ENCODE measurements at places on chromosomes 3 and 15.

- no peak for DNase-seq
These were observed 616.0 kb downstream of the MCTP2 start for GRCh38 chr15:94847325-94847724.

DNA sequence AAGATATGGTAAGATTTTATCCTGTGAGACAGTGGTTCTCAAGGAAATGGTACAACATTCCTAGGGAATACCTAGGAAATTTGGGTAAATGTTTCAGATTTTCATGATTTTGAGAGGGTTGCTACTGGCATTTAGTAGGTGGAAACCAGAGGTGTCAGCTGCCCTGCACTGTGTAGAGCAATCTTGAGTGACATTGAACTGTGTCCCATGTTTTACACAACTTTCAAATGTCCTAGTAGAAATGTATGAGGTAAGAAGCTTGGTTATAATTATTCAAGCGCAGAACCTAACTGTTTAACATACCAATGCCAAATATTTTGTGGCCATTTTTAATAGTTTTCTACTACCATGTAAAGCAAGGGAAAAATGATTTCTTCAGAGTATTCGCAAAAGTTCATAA, 120.4 kb downstream of the GADL1 start:
- no peak for DNase-seq

- no peak for DNase-seq
These were observed 19.3 kb downstream of the IGF1R start for GRCh38 chr15:98667521-98668179.

- no peak for DNase-seq
These were observed 233.2 kb upstream of the SEMA6D start for GRCh38 chr15:47484059-47484458.

GRCh38 chr15:95024351-95024750, 793.0 kb downstream of the MCTP2 start:
- DNase-seq, result no peak
